ENCODE measurements at places on chromosomes 2 and 18.

GRCh38 chr2:186696290-186696689 is 2.4 kb downstream of the FAM171B start:
- no peak for DNase-seq

DNA sequence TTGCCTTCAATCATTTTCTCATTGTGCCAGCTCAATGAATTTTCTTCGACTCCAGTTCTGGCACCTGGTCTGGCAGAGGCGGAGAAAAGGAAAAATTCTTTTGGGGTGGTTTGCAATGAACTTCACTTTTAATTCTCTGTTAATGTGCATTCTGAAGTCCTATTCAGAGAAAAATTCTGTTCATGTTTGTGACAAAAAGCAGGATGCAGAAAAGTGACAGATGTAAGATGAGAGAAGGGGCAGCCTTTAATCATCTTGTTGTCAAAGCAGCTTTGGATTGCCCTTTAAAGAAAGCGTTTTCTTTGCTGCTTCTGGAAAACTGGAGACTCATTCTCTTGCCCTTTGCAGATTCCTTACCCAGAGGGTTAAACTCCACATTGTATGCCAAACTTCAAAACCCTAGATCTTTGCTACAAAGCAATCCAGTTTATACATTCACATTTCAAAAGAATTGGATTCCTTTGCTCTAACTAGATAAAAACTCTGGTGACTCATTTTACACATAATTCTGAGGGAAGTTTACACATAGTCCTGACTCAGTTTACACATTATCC is 94.6 kb upstream of the CAVIN2 start:
- no peak for DNase-seq

DNA sequence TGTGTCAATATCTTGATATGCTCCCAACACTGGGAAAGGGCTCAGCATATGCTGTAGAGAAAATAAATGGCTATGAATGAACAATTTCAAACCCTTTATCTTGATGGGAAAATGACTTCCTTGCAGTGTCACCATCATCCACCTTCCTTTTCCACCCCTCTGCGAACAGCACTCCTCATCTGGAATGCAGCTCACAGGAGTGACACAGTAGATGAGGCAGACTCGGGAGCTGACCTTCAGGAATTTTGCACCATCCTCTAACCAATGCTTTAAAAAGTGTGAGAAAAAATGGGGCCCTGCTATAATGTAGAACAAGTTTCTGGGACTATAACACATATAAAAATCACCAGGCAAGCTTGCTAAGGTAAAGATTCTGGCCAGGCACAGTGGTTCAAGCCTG is 41.3 kb upstream of the YPEL5 start:
- DNase-seq, result no peak

- DNase-seq, result no peak
Observed at GRCh38 chr2:215880970-215881369, 132.4 kb downstream of the MREG start.

DNA sequence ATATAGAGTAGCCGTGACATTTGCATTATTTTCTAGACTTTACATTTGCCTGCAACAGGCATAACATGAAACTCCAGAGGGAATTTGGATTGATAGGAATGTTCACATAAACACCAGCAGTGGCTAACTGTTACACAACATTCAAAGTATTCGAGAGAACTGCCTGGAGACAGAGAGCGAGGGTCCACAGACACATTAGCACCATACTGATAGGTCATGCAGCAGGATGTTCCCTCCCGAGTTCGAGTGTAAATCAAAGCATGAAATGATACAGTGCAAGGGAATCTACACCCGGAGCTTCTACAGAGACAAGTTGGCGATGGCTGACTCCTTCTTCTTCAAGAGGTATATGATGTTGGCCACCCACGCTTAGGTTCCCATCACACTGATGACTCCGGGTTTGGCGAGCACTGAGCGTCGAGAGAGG is 89.5 kb downstream of the COL6A3 start:
- DNase-seq, result no peak

- DNase-seq, result no peak
Observed at GRCh38 chr2:100130595-100131391, 11.6 kb downstream of the AFF3 start.
